HS-27A (cell line): ENCODE measurements at places on chromosomes 1 and 21.
A peak's percentile ranks its signal among the peaks of the same experiment; 100 is the strongest.

- peak; percentile 45 for DNase-seq
Measured at GRCh38 chr21:27831816-27832569, 865.1 kb upstream of the ADAMTS5 start.

GRCh38 chr1:239308701-239309333 lies 77.6 kb upstream of the CHRM3 start:
- DNase-seq = peak; percentile 17

DNA sequence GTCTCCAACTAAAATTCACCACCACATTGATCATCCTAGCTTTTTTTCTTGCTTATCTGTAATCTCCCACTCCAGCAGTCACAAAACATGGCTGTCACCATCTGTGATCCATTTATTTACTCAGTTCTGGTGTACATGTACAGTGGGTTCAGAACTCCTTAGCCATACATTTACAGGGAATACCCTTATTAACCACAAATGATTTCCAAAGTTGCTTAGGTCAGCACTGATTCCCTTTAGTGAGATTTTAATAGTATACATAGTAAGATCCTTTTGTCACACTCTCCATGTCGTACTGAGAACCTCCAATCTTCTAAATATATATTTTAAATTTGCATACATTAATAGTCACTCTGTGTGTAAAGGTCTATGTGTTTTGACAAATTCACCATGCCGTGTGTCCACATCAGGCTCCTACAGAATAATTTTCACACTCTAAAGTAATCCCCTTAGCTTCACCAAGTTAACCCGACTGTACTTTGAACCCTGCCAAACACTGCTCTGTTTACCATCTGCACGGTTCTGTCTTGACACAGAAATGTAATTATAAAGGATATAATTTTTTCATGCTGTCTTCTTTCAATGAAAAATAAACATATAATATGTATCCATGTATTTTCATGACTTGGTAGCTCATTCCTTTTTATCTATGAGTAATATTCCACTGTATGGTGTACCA lies 473.6 kb upstream of the ZP4 start:
- no peak for DNase-seq

DNA sequence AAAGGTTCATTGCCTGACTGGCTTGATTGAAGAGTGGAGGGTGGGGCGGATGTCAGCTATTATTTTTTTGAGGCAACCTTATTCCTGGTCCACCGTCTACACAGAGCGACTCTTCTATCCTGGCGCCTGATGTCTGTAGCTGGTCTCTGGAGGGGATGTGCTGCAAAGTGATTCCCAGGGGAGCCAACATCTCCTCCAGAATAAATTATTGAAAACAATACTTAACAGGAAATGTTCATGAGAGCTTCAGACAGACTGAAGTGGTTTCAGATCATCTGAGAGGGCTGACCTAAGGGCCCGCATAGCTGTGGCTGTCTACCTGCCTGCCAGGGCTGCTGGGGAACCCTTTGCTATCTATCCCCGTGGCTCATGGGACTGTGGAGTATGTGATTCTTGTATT lies 66.7 kb downstream of the TEX35 start:
- DNase-seq = no peak

DNA sequence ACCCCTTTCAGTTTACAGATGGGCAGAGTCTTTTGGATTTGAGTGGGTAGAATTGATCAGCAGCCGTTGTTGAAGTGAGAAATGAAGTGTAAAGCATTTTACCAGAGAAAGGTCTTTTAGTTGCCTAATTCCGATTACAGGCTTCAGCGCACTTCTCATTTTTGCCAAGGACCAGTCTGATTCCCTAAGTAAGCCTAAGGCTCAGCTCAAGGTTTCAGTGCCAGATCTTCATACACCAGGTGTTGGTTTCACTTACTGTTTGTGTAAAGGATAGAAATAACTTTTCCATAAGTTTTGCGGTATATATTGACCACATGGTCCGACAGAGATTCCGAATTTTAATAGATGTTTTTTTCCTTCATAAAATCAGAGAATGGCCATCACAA lies 83.9 kb upstream of the BMP8A start:
- DNase-seq = no peak

GRCh38 chr1:151846062-151846568 lies 6.5 kb upstream of the C2CD4D start:
- peak; percentile 5 for DNase-seq

DNA sequence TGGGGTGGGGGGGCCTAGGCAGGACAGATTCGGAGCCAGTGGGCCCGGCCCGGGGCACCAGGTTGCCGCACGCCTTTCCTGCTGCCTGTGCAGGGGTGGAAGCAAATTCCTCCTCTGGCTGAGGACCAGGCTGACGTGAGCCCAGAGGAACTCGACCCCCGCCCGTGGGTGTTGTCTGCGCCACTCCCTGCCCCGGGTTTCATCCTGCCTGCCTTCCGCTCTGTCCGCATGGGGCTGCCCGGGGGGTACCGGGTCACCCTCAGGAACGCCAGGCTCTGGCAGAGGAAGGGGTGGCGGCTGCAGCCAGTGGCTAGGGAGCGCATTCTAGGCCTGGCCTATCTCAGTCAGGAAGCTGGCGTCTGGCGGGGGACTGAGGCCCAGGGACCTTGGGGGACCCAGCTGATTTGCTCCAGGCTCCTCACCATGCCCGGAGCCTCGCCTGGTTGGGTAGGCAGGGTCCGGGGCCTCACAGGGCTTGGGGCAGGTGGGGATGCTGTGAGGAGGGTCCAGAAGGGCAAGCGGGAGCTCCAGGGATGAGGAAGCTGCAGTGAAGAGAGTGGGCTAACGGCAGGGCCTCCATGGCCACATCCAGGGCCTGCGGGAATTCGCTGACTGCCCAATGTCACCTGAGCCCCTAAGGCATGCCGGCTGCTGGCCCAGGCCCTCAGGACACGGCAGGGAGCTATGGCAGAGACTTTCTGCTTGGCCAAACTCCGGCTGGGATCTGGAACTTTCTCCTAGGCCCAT lies 2.4 kb upstream of the IBA57 start:
- DNase-seq = no peak

DNA sequence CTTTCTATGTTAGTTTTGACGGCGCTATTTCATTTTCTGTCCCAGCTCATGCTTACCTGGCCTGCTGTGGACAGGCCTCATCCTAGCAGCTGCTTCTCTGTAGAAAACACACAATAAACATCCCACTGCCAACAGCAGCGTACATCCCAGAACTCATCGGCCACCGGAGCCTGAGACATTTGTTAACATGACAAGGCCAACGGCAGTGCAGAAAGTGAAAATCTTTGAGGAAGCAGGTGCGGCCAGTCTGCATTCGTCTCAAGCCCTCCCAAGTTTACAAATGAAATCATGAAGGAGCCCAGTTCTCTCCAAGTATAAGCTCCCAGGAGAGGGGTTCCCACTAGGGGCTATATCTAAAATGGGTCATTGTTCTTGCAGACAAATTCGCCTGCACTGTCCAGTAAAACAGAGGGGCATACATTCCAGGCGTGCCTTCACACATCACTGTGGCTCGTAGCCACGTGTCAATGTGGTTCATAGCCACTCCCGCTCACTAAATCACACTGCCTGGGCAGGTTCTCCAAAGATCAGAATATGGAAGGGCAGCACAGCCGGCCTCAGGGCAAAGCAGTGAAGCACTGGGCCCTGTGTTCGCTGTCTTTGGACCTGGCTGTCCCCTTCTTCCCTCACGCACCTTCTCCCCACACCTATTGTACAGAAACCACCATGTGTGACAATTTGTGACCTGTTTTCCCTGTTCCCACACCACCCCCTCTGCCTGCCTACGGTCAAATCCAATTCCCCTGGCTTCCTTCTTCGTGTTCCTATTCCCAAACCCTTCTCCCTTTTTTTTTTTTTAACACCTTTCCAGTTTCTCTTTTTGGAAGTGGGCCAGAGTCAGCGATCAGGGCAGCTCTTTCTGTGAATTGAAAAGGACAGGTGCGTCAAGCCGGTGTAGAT lies 27.0 kb upstream of the ABCG1 start:
- no peak for DNase-seq

- DNase-seq = no peak
Measured at GRCh38 chr1:145695821-145696629, 11.1 kb downstream of the PDZK1 start.

DNA sequence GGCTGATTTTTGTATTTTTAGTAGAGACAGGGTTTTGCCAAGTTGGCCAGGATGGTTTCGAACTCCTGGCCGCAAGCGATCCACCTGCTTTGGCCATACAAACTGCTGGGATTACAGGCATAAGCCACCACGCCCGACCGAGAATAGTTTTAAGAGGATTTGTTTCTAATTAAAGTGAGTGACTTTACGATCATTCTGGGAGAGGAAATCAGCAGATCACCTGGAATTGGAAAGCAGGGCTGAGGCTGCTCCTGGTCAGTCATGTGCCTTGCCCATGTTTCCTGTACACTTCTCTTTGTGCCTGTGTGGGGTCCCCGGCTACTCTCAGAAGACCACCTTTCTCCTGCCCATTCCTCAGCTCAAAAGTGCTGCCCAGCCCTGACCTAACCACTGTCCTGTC lies 33.9 kb downstream of the ZBTB8B start:
- DNase-seq = no peak

- DNase-seq = no peak
Measured at GRCh38 chr1:182095946-182096345, 34.4 kb upstream of the ZNF648 start.

DNA sequence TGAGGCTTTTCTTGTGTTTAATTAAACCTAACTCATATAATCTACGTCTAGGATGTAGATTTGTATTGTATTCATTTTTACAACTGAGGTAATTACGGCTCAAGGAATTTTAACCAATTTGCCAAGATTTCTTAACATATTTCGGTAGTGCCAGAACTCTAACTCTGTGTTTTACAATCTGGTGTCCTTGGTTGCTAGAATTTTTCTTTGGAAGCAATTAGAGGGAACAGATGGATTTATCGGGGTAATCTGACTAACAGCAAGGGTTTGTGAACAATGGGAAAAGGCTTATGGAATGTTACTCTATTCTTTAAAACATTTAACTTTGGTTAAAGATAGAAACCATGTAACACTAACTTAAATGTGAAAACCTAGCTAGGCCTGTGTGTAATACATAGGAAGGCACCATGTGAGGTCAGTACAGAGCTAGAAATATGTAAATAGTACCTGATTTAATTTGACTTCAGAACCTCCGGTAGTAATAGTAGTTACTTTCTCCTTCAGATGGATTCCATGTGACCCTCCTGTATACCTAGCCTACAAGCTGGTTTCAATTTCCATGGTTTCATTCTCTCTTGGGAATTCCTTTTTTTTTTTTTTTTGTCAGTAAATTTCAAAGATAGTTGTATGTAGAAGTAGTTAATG lies 1.2 kb downstream of the MTF2 start:
- no peak for DNase-seq
